ENCODE measurements at places on chromosomes 5 and 9.
A peak's percentile ranks its signal among the peaks of the same experiment; 100 is the strongest.

DNA sequence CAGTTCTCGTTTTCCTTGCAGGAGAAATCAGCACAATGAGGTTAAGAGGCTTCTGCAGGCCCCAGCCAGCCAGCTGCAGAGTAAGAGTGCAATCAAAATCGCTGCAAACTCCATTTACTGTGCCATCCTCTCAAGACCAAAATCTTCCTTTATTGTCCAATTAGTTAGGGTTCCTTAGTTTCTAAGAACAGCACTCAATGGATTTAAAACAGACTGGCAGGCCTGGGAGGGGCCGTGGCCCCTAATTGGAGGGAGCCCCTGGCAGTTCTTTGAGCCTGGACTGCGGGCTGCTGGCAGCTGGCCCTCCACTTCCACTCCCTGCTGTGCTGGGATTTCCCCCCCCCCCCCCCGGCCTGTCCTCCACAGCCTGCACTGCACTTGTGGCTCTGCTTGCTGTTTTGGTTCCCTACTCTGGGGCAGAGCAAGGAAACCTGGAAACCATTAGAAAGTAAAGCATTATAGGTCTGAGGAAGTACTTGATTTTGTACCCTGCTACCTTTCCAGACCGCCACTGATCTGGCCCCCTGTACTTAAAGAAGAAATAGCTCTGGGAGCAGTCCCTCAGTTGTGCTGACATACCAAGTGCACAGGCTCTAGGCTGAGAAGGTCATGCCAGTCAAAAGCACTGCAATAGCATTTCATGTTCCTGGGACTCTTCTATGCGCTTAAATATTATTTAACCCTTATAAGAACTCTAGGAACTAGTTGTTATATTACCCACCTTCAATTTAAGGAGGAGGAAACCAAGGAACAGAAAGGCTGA, 129.0 kb downstream of the APBA1 start:
- DNase-seq = no peak

GRCh38 chr5:80083101-80083890, 48.1 kb downstream of the THBS4 start:
- DNase-seq = peak; percentile 62

DNA sequence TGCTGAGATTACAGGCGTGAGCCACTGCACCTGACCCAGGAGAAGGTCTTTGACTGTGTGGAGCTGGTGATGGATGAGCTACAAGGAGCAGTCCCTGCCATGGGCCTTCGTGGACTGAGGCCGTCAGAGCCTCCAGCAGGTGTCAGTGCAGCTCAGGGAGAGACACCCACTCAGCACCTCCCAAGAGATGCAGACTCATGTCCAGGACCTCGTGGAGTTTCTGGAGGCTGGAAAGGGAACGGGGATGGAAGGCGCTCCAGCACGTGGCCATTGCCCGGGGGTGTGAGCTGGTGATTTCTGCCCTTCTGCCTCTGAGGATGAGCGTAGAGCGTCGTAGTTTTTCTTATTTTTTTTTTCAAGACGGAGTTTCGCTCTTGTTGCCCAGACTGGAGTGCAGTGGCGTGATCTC, 9.5 kb downstream of the TOR4A start:
- DNase-seq = no peak

DNA sequence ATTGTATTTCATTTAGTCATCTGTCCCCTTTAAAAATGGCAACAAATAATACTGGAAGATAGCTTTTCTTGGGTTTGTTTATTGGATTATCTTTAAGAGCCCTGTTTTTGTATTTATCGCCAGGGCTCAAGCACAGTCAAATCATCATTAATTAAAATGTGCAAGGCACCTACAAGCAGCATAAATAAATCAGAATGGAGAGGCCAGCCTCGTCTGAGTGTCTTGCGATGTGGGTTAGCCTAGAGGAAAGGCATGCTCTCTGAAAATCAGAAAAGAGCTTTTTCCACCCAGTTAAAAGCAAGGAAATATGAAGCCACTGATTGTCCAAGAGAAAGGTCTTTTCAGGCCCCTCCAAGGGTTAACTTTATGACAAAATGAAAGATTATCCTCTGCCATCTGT, 31.8 kb downstream of the ZFAND5 start:
- no peak for DNase-seq

DNA sequence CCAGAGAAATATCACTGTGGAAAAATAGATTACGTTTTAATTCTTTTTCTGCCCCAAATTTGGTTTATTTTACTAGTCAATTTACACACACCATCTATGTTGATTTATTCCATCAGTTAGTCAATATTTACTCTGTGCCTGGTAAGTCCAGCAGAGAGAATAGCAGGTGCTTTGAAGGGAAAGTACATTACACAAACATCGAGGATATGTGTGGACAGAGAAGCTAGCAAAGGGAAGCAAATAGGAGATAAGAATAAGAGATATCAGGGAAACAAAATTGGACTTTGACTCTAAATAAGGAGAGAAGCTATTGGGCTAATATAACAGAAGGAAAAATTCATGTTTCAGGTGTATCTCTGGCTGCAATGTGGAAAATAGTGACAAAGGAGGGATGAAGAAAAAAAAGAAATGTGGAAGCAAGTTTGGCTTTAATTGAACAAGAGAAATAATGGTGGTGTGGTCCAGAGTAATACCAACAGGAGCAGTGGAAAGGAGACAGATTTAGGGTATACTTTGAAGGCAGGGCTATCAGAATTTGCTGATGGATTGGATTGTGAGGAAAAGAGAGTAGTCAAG, 587.7 kb upstream of the CDH6 start:
- DNase-seq = no peak
